ENCODE measurements at places on chromosomes 12 and 14.

DNA sequence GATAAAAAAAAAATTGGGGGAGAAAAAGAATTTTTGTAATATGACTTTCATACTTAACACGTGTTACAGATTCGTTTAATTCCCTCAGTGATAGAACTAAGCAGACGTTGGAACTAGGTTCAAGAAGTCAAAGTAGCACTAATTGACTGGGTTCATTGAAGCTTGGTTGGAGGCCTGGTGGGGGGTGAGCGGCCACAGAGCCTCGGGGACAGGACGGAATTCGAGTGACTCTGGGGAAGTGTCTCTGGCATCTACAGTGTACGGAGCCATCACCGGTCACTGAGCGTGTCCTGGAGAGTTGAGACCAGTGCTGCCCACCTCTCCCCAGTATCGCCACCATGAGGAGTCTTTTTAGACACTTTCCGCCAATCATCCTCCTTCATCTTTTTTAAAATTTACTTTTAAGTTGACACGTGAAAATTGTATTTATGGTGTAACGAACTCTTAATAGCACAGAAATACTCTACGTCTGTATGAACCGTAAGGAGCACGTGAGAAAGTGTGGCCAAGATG is 1.3 kb downstream of the ZFYVE21 start:
- no peak for DNase-seq

DNA sequence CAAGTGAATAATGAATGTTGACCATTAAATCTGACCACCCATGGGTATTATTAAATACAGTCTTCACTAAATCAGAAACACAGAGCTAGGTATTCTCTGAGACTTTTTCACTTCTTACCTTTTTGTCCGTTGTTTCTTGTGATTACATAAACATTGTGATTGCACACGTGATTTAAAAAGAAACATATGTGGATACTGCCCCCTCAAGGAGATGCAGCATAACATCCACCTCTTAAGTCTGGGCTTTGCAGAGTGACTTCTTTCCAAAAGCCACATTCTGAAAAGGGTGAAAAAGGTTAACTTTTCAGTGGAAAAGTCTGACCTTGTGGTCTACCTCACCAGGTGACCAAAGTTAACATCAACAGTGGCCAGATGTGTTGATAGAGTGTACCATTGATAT is 185.5 kb upstream of the FAR2 start:
- DNase-seq: no peak

- DNase-seq: no peak
Measured at GRCh38 chr12:108182096-108182495, 53.0 kb downstream of the WSCD2 start.

DNA sequence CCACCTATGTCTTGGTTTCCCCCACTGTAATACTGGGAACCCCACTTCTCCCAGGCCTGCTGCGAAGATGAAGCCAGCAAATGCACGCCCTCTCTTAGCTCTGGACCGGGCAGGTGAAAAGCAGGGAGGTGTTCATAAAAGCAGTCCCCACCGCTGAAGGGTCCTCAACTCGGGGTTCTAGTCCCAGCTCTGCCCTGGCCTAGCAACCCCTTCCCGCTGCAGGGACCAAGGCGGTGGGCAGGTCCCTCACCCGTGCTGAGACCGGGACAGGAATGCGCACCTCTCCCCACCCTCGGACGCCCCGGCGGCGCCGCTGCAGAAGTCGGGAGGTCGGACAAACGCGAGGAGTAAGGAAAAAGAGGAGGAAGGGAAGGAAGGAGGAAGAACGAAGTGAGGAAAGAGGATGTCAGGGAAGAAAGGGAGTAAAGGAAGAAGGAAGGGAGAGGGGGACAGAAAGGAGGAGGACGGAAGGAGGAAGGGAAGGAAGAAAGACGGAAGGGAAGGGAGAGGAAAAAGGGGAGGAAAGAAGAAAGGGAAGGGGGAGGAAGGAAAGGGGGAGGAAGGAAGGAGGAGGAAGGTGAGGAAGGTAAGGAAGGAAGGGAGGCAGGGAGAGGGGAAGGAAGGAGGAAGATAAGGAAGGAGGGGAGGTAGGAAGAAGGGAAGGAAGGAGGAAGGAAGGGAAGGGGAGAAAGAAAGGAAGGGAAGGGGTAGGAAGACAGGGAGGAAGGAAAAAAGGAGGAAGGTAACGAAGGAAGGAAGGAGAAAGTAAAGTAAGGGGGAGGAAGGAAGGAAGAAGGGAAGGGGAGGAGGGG is 701 bp downstream of the SPRING1 start:
- no peak for DNase-seq

GRCh38 chr14:99551034-99551922 is 52.7 kb downstream of the CCDC85C start:
- no peak for DNase-seq

DNA sequence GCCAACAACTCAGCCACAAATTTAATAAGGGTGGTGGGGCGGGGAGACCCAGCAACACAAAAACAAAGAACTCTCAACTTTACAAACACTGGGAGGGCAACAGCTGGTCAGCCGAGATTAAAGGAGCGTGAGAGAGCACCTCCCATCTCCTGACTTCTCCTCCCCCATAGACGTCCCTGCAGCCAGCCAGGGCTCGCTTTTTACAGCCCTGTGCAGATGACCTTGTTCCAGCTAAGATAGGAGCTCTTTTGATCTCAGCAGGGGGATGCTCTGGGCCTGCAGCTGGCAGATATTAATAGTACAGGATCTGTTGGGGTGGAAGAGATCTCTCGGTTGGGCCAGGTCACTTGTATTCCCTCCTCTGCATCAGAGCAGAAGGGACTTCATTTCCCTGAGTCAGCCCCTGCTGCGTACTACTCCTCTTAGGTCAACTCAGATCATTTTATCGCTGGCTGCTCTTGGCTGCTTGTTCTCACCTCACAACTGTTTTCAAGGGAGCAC is 475.8 kb downstream of the RAD51B start:
- no peak for DNase-seq

DNA sequence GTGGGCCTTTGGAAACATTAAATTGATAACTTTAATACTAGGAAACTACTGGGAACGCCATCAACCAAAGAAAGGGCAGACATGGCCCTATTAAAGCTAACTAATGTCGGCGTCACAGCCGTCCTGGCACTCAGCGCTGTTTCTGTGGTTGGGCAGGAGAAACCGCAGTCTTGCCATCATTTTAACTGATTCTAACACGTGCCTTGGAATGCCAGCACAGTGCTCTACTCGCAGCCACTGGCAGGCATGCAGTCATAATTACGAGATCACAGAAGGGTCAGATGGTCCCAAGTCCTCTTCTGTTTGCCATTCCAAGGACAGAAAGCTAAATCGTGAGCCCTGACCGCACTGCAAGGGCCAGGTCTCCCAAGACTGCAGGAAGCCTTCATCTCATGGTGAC is 75.2 kb downstream of the RIMBP2 start:
- no peak for DNase-seq

GRCh38 chr12:47650469-47650868 is 55.4 kb downstream of the RPAP3 start:
- DNase-seq: no peak

DNA sequence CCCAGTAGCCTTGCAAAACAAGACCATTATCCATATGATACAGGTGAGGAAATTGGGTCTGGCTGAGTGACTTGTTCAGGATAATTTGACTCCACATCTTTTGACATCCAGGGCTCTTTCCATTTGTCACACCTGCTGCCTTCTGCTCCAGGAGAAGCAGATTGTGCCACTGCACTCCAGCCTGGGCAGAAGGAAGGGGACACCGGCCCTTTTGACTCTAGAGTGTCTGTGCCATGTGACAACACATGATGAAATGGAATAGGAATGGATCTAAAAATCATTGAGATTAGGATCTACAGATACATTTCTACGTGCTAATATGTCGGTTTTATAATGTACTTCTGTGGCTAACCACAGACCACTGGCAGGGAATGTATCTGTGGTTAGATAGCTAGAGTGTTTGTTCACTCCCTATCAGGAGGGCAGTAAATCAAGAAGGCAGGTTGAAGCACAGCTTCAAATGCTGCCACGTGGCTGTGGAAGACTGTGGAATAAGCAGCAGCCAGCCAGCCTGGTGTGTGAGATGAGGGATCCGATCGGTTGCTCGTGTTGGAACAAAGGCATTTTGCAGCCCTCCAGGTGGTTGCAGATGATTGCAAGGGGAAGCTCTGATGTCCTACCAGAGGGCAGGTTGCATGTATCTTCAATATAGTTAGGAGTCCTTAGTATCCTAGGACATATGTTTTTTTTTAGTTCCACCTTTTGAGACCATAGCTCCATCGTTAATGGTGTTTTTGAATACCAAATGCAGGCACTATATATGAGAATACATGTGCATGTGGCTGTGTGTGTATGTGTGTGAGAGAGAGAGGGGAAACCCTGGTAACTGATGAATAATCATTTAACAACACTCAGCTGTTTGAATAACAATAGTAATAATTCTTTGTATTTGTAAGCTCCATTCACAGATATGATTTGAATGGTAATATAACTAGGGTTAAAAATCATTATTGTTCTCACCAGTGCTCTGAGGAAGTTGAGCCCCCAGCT is 28.6 kb downstream of the EML1 start:
- peak; percentile 78 for DNase-seq

DNA sequence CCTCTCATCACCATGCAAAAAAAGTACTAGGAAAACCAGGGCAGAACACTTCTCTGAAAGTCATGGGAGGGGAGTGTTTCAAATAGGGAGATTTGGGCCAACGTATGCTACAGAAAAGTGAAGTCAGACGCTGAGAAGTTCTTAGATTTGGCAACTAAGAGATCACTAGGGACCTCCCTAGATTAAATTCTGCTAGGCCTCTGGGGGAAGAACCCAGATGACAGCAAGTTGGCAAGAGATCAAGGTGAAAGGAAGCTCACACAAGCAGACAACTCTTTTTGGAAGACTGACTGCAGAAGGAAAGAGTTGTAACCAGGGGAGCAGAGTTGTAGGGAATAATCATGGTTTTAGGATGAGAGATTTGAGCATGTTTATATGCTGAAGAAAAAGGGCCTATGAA is 20.7 kb downstream of the IQSEC3 start:
- no peak for DNase-seq

- no peak for DNase-seq
Measured at GRCh38 chr14:104676694-104677511, 12.5 kb upstream of the INF2 start.

GRCh38 chr12:55842681-55843429 is at the start of gene MMP19:
Gene MMP19, minus strand, starts transcription at chr12:55842936. Its CDS starts 106 bp downstream, at chr12:55842830.
- DNase-seq: peak; percentile 68

DNA sequence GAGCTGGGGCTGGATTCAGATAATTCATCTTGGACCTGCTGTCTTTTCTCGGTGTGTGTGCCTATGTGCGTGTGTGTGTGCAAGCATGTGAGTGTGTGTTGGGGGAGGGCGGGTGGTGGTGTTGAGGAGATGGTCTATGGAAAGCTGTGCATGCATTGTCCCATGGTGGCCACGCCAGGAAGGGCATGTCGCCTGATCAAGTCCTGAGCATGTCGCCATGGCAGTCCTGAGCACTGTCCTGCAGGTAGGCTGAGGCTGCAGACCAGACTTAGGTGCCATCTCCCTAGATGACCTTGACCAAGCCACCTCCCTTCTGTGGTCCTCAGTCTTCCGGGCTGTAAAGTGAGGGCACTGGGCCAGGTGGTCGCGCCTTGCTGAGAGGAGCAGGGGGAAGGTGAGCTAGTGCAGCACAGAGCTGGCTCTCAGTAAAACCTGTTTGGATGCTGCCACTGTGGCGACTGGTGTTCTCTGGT is 81.4 kb downstream of the PAPOLA start:
- no peak for DNase-seq

- DNase-seq: peak; percentile 39
Measured at GRCh38 chr12:9668161-9669018, 1.1 kb upstream of the CLEC2D start.

GRCh38 chr14:34568803-34569202 is 29.3 kb upstream of the EAPP start:
- no peak for DNase-seq

DNA sequence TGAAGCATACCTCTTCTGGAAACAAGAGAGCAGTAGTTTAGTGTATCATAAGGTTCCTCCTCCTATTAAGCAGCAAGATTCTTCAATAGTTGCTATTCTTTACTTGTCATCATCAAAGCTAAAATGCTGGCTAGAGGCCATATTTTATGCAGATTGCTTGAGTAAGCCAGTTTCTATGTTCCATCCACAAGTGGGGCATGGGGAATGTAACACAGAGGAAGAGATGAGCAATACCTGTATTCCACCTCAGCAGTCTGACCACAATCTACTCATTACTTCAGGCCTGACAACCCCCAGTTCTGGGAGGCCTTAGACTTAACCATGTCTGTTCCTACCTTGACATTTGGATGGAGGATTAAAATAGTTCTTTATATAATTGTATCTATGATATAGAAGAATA is 423.6 kb downstream of the BTG1 start:
- no peak for DNase-seq

- DNase-seq: peak; percentile 42
Measured at GRCh38 chr14:102182190-102182589, 42.5 kb downstream of the WDR20 start.

DNA sequence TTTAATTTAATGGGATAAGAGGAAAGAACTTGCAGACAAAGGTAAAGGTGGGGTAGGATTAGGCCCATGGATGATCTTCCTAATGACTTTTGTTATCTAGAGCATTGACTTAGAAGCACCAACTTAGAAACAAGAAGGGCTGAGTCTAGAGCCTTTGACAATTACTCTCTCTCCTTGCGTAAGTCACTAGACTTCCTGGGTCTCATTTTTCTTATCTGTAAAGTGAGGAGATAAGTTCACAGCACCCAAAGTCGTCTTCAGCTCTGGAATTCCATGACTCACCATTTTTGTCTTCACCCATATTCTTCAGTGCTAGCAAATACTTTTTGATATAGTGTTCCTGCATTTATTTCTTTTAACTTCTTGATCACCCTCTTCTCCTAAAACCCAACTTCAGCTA is 75.7 kb downstream of the SSPN start:
- DNase-seq: peak; percentile 71

GRCh38 chr12:70557583-70558191 is 79.5 kb downstream of the PTPRB start:
- DNase-seq: no peak

GRCh38 chr14:51682411-51682810 is 30.7 kb downstream of the FRMD6 start:
- DNase-seq: no peak

GRCh38 chr14:96297997-96298515 is 42.0 kb downstream of the BDKRB1 start:
- no peak for DNase-seq

- no peak for DNase-seq
Measured at GRCh38 chr14:33040372-33041140, 101.9 kb downstream of the NPAS3 start.

- no peak for DNase-seq
Measured at GRCh38 chr14:93950948-93951634, 23.9 kb downstream of the FAM181A start.

- DNase-seq: no peak
Measured at GRCh38 chr12:118574288-118574687, 197.9 kb downstream of the SUDS3 start.

DNA sequence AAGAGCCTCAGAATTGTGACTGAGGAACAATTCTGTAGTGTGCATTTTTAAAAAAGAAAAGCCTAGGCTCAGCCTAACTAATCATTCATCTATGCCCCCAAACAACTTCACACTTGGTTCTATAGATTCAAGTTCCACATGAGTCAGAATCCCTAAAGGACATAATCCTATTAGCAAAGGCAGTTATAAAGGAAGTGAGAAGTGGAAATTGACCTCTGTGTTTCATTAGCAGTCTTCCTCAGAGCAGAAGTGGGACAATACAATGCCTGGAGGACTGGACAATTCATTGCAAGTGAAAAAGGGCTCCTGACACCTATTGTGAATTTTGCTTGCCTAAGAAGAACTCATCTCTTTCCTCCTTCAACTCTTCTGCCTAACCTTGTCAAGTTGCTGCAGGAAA is 222.3 kb downstream of the PTPRO start:
- DNase-seq: no peak

All from brain microvascular endothelial cell (primary cell).